ENCODE measurements at places on chromosomes 11 and 22. TPM values are rescaled to one million over a fixed set of nuclear protein-coding genes. Genes with fewer than 3 reads are reported as not detected.

The F2 gene
- not detected for polyA plus RNA-seq

The P4HA3 gene
- 0.39 TPM for polyA plus RNA-seq

The OR51B4 gene
- polyA plus RNA-seq: not detected

The KREMEN1 gene
- 2.2 TPM for polyA plus RNA-seq

DNA sequence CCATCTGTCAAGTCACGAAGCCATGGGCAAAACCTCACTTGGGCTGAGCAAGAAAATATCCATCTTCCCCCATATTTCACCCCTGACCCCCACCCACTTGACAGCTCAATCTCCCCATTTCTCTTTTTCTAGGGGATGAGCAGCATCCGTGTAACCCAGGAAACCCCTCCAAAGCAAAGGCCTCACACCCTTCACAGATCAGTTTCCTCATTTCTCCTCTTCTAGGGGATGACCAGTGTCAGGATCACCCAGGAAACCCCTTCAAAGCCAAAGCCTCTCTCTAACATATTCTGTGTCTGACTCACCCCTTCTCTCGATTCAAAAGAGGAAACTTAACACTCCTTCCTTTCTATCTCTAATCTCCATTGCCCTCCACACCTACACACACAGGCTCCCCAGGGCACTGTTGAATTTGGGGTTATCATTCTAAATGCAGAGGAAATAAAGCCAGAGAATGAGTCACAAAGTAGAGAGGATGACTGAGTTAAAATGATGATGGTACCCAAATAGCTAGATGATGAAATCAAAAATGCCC is 439.7 kb downstream of the BUD13 start:
- DNase-seq: no peak

Measured in spleen (tissue), 13 donors.